Thoracic aorta (tissue), 2 donors: ENCODE measurements at places on chromosomes 2 and 18.

DNA sequence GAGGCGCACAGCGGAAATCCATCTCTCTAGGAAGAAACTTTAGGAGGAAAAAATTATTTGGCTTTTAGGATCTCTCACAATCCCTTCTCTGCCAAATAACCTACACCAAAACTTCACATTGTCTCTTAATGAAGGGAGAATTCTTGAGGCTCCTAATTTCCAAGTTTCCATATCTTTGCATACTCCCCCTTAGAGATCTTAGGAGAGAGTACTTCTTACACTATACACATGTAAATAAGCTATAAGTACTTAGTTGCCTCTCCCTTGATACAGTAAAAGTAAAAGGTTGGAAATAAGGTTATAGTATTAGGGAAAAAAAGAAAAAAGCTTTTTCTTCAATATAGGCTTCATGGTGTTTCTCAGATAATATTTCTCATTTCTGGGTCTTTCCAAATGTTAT lies 596.7 kb downstream of the SATB2 start:
- no peak for DNase-seq

DNA sequence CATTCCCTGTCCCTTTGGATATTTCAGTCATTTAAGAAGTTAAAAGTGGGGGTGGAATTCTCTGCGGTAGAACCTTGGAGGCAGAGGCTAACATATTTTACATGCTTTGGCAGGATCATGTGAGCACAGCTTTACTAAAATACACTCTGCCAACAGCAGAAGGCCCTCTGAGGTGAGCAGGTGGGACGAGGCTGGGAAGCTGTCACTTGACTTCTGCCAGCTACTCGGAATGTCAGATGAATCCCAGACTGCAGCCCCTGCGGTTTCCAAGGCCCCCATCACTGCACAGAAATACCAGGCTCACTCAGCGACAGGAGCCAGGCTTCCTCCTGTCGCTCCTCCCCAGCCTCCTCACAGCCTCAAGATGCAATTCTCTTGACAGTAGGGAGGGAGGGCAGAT lies 220.9 kb upstream of the REV1 start:
- DNase-seq = no peak

DNA sequence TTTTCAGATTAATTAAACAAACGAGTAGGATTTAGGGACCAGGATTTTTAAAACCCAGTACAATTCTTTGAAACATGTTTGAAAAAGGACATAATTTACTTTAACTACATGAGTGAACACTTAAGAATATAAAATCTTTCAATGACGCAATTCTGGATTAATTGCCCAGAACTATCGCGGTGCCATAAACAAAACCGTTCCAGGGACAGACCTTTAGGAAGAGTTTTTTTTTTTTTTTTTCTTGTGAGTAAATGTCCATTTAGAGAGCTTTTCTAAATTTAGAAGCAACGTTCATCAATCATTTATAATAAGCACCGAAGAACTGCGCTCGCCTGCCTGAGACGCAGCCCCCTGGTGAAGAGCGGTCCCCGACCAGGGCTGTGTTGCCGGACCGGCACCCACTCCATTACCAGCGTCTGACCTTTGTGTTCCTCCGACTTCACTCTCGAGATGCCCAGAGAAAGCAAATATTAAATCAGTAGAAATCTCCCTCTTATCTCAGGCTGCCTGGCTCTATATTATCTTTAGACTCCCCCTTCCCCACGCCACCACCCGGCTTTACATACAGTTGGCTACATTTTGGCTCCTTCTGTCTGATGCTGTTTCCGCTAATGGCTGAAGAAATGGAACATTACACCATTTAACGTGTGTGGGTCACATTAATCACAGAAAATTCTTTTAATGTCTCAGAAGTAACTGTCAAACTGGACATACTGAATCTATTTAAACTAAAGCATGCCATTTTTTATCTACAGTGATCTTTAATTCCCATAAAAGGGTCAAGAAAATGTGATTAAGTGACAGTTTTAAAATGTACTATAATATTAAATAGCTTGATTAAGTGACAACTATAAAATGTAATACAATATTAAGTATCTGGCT lies 364.0 kb upstream of the MEIS1 start:
- DNase-seq = no peak

- DNase-seq = no peak
Observed at GRCh38 chr2:210429403-210430137, 47.0 kb downstream of the LANCL1 start.

DNA sequence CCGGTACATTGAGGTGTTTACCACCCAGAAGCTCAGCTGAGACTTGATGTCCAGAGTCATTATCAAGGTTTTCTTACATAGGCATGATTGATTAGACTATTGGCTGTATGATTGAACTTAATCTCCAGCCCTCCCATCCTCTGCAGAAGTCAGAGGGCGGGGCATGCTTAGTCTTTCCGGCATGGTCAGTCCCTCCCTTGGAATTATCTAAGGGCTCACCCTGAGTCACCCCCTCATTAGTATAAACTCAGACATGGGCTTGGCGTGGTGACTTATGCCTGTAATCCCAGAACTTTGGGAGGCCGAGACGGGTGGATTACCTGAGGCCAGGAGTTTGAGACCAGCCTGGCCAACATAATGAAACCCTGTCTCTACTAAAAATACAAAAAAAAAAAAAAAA lies 243.9 kb downstream of the VAPA start:
- DNase-seq = no peak

- no peak for DNase-seq
Observed at GRCh38 chr18:22173221-22173927, 4.0 kb downstream of the GATA6 start.

DNA sequence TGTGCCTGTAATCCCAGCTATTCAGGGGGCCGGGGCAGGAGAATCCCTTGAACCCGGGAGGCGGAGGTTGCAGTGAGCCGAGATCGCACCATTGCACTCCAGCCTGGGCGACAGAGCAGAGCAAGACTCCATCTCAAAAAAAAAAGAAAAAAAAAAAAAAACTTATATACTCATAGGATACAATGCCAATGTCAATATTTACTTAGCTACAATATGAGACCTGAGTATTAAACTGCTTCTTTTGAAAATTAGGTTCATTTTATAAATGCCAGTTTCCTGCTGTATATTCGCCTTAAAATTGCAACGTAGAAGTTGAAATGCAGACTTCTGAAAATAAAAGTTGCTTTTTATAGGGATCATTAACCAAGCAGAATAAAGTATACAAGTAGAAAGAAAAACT lies 2.3 kb downstream of the SLC35F5 start:
- DNase-seq = no peak

DNA sequence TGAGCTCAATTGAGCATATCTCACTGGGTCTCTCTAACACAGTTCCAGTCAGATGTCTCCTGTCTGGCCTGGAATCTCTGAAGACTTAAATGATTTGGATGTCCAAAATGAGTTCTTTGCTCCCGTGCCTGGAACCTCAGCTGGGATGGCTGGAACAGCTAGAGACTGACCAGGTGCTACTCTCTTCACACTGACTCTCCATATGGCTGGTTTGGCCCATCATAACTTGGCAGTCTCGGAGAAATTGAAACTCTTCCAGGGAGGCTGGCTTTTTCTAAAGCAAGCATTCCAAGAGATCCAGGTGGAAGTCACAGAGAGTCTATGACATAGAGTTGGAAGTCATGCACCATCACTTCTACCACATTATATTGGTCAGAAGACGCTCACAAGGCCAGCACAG lies 129.6 kb upstream of the NOL4 start:
- no peak for DNase-seq

DNA sequence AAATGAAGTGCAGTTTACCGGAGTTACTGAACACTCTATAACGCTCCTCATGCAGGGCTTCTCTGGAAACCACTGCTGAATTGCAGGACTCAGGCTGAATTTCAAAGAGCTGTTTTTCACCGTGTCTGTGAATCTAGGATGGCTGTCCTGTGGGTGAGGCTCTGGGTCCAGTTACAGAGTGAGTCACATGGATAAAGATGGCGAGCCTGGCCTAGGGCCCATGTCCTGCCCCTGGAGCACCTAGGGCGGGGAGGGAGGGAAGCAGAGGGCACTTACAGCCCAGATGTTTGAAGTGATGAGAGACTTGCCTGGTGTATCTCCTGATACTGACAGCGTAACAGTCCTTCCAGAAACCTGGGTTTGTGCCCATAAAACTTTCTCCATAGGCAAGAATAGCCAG lies 583.0 kb downstream of the IRS1 start:
- no peak for DNase-seq

- DNase-seq = no peak
Observed at GRCh38 chr2:120933693-120934573, 198.3 kb downstream of the GLI2 start.

- DNase-seq = no peak
Observed at GRCh38 chr18:60176259-60176658, 196.3 kb downstream of the MC4R start.

DNA sequence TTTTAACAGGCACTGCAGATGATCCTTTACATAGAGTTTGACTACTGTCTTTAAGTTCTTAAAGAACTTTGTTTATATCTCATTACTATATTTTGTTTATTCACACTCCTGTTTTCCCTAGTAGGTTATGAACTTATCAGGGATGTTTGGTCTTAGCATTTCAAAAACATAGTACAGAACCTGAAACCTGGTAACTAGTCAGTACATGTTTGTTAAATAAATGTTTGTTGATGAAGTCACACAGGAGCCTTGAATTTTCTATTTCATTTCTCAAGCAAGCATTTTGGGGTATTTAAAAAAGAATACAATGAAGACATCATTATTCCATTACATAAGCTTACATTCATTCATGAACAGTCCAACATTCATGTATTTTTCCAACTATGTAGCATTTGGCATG lies 280.3 kb upstream of the ZSWIM2 start:
- DNase-seq = no peak

DNA sequence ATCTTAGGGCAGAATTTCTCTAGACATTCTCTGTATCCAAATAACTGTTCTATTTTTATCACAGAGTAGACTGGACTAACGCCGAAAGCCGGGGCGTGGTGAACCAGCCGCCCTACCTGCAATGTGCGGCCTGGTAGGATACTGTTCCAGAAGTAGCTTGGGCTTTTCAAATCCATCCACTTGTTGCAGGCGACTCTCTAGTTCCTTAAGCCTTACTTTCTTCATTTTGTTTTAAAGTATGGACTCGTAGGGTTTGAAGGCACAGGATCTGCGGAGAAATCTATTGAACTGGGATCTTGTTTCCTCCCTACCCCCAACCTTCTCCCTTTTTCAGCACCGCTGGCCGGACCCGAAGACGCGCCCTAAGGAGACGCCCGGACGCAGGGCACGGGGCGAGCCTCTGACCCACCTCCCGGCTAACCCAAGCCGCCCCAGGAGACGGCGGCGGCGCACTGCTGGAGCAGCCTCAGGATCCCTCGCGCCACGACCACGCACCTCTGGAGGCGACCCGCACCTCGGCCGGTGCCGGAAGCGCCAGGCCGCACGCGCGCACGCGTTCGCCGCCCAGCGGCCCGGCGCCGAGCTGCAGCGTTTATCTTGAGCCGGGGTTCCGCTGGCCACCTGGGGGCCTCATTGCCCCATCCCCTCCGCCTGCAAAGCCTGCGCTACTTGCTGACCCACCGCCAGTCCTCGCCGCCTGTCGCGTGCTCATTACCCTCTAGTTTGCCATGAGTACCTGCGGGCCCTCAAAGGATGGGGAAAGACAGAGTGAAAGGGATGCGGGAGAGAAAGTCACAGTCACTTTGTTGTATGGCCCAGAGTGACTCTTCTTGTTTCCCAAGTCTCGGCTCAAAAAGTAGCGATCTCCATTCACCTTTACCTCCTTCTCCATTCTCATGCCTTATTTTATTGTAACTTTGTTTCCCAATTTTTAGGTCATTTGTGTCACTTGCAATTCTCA lies at the start of gene METTL5:
METTL5 (minus strand) TSS at position 533 of the 961 bp plus-strand sequence; CDS start at position 225, 308 bp downstream.
- DNase-seq = peak; percentile 15

DNA sequence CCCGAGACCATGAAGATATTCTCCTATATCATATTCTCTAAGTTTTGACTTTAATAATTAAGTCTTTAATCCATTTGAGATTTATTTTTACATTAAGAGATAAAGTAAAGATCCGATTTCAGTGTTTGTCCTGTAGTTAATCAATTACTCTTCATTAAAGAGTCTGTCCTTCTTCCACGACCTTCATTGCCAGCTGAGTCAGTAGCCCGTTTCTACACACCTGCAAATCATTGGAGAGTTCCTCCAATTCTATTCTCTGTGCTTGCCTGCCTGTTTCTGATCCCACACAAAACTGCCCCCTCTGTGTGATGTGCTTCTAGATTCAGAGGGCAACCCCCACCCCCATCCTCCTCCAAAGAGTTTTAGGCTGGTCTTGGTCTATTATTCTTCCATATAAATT lies 119.2 kb downstream of the KCNF1 start:
- no peak for DNase-seq

- no peak for DNase-seq
Observed at GRCh38 chr2:172701250-172701649, 34.4 kb upstream of the RAPGEF4 start.

GRCh38 chr2:78455586-78455985 lies 569.9 kb upstream of the REG3G start:
- no peak for DNase-seq

- DNase-seq = no peak
Observed at GRCh38 chr2:27911458-27912210, 21.1 kb downstream of the BABAM2 start.

DNA sequence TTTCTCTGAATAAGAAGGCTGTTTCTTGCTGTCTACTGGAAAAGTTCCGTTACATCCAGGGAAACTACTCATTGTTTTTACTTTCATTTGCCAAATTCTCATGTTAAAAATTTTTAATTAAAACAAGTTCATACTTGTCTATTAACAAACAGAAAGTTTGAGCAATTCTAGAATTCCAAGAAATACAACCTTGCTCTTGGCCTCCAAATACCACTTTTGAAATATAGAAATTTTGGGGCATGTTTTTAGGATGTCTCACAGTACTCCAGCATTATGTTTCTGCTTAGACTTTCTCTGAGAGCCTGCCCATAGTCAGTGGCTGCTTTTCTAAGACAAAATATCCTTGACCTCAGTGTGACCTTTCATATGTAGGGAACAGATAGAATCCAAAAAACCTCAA lies 228.7 kb upstream of the RND3 start:
- no peak for DNase-seq

- DNase-seq = no peak
Observed at GRCh38 chr18:31072175-31072574, 29.6 kb upstream of the DSC3 start.

DNA sequence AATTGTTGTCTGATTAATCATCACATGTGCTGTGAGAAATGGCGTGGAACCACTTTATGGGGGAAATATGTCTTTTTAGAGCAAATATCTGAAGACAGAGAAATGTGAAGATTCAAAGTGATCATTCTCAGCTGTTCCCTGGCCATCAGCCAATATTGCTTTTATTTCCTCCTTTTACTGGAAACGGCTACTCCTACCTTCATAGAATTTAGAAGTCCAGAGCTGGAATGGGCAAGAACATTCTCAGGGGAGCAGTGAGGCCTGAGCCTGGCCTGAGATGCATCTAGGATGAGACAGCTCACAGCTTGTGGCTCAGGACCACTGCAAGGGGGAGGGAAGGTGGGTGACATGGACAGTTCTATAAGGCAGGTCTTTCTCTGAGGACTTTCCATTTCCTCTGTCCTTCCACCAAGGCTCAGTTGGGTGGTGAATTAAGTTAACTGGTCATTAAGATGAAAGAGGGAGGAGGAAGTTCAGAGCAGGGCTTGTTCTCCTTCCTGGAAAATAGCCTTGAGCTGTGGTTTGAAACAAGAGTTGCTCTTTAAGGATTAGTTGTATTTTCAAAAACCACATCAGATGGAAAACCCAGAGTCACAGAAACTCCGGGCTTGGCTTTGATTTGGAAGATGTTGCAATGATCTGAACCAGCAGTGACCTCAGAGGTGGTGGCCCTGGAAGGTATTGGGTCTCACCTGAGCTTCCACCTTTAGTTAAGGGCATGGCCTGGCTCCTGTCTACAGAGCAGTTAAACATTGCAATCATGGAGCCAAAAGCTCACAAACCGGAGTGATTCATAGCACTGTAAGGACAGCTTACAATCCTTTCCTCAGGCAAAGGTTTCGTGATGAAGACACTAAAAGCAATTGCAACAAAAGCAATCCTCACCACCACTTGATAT lies 144.3 kb downstream of the VAPA start:
- DNase-seq = no peak
